ENCODE measurements at places on chromosomes 5 and 9. TPM values are rescaled to one million over a fixed set of nuclear protein-coding genes. Genes with fewer than 3 reads are reported as not detected.

DNA sequence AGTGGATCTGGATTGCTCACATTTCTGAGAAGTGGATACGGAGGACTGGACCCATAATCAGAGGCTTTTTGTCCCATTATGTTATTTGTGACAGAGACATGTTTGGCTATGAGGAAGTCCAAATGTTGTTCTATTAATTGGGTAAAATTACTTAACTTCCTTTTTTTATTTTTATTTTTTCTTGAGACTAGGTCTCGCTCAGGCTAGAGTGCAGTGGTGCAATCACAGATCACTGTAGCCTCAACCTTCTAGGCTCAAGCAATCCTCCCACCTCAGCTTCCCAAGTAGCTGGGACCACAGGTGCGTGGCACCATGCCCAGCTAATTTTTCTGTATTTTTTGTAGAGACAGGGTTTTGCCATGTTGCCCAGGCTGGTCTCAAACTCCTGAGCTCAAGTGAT, 11.9 kb upstream of the PGGT1B start:
- DNase-seq = no peak

DNA sequence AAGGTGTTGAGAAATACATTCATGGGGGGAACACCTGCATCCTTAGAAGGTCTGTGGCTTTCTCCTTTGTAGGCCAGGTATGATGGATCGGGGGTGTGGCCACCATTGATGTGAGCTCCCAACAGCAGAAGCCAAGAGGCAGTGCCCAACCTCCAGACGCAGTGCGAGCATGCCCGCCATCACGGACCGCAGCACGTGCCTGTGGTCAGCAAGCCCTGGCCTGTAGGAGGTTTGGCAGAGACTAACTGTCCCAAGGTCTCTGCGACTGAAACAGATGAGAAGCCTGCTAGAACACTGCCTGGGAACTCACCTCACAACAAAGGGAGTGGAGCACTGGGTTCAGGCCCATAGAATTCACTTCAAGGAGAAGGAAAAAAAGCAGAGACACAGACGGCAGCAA, 31.9 kb upstream of the ZNF354A start:
- no peak for DNase-seq

- no peak for DNase-seq
Measured at GRCh38 chr5:53373451-53374158, 106.8 kb upstream of the FST start.

- no peak for DNase-seq
Measured at GRCh38 chr5:29061381-29061780, 2023.0 kb upstream of the CDH9 start.

DNA sequence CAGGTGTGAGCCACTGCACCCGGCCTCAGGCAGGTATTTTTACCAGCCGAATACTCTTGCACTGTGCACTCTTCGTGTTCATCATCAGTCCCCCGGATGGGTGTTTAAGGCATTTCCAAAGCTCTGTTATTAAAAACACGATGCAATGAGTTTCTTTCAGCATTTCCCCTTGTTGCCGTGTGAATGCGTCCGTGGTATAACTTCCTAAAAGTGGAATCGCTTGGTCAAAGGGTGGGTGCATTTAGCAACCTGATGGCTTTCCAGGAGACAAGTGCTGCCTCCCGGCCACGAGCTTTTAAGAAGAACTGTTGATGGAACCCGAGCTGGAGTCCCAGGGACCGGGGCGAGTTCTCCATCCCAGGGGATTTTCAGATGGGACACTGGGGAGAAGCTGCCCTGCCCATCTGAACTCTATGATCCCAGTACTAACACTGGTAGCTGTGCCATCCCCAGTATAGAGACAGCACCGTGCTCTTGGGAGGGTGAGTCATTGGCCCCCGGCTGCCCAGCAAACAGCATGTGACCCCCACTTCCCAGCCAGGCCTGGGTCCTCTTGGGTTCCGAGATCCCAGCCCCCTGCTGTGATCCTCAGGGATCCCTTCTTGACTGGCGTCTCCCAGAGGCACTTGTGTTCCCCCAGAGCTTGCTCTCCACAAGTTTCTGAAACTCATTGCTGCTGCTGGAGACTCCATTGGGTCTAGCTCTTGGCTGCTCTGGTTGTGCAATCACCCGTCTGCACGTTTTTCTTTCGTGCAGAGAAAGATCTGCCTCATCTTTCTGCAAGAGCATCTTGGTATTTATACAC, 169.5 kb upstream of the IER5L start:
- no peak for DNase-seq

DNA sequence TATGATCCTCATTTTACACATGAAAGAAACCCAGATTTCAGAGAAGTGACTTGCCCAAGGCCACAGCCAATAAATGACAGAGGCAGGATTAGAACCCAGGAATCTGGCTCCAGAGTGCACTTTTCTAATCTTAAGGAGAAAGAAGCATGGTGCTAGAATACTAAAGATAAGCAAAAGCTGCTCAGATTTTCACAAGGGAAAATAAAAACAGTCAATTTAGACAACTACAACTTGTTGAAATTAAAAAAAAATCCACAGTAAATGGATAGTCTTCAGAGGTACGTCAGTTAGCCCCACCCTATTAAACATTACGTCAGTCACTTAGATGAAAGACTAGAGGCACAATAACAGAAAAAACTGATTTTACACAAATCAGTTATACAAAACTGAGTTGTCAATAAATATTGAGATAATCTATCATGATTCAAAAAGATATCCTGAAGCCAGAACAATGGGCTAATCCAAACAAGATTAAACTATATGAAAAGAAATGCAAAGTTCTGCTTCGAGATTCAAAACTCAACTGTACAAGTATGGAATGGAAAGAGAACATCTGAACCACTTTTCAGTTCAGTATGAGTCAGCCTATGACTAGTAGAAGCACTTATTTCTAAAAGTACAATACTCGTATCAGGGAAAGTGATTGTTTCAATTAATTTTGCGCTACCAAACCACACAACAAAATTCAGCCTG, 9.3 kb downstream of the TMEM245 start:
- DNase-seq = no peak

DNA sequence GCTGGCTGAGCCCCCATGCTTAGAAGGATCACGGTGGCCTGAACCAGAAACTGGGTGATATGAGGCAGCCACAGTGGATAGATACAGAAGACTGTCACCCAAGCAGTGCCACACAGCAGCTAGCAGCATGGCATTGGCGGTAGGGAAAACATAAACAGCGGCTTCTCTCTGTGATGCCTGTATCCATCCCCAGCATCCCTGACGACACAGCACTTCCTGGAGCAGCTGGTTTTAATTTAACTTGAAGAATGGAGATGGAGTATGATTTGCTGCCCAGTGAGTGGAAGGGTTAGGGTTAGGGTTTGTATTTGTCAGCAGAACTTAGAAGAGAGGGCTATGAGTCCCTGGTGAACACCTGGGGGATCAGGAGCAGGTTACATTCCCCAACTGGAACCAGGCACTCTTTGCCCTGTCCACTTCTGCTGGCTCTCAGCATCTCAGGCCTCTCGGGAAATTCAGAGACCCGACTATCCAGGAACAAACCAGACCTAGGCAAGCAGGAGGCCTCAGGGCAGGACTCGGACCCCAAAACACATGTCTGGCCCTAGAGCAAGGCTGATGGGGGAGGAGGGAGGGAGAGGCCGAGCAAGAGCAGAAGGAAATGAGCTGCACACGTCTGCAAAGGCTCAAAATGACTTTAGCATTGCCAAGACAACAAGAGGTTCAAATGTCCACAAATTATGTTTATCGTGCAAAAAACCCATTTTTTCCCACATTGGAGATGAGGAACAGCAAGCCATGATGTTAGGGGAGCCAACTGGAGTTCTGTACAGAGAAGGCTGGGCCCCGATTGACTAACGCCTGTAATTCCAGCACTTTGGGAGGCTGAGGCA, 6.5 kb upstream of the GGTA1 start:
- no peak for DNase-seq

GRCh38 chr5:59607138-59607765, 286.3 kb downstream of the PDE4D start:
- DNase-seq = no peak

GRCh38 chr5:149374801-149375200, 4.3 kb downstream of the IL17B start:
- no peak for DNase-seq

Gene NDUFS6
- total RNA-seq = 52.3 TPM

Gene NUTM2F
- total RNA-seq = 0.09 TPM
